ENCODE measurements at places on chromosomes 7 and 10.

DNA sequence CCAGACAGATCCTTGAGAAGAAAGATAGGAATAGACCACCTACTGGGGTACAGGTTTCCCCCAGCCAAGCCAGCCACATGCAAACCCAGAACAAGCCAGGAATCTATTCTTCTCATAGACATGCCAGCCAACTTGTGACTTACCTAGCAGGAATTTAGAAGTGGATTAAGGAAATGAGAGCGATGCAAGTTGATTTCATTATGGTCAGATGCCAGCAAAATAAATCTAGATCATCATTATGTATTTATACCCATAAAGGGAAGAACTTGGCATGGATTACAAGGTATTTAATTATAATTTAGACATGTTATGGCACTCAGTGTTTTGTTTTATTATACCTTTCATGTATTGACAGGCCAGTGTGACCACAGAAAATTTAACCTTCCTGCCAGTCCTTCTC is 32.8 kb downstream of the SLC35G1 start:
- no peak for DNase-seq

DNA sequence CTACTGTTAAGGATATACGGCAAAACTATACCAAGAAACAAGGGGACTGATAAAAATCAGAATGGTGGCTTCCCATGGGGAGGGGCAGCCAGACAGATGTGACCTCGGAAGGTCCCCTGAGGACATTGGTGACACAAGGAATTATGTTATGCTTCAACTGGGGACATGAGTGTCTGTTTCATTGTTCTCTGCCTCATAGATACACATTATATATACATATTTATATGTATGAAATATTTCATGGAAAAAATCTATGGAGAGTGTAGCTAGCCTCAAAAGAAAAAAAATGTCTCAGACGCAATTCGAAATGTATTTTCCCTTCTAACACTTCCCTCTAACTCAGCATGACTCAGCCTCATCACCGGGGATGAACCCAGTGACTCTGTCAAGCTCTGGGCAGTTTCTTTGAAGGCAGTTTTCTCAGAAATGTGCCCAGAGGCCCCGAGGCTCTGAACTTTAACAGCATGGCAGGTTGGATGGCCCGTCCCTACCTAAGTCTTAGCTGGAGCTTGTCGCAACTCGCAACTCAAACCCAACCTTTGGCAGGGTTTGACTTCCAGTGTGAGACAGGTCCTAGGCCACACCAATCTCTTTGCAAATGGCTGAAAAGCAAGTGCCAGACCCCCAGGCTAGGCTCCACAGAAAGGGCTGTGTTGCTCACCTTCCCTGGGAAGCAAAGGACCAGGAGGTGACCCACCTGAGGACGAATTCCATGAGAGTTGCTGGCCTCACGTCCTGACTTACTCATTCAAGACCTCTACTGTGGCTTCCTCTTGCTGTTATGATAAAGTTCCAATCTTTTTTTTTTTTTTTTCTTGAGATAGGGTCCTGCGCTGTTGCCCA is 86.9 kb downstream of the CARD11 start:
- DNase-seq = no peak

DNA sequence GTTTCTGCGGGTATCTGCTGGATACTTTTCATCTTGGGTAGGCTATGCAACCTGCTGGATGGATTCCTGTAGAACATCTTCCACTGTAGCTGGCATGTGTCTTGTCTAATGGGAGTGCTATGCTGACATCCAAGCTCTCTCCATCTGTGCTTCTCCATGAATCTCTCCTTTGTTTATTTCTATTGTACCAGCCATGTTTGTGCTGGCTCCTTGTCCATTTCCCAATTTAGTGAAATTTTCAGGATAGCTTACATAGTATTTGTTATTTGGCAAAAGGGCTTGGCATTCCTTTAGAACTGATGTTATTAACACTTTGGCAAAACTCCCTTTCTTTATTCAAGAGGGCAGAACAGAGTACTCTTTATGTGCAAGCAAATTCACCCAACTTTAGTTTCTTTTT is 198.0 kb downstream of the CSTF2T start:
- no peak for DNase-seq

- no peak for DNase-seq
These were observed 25.0 kb downstream of the VTI1A start for GRCh38 chr10:112471878-112472487.

DNA sequence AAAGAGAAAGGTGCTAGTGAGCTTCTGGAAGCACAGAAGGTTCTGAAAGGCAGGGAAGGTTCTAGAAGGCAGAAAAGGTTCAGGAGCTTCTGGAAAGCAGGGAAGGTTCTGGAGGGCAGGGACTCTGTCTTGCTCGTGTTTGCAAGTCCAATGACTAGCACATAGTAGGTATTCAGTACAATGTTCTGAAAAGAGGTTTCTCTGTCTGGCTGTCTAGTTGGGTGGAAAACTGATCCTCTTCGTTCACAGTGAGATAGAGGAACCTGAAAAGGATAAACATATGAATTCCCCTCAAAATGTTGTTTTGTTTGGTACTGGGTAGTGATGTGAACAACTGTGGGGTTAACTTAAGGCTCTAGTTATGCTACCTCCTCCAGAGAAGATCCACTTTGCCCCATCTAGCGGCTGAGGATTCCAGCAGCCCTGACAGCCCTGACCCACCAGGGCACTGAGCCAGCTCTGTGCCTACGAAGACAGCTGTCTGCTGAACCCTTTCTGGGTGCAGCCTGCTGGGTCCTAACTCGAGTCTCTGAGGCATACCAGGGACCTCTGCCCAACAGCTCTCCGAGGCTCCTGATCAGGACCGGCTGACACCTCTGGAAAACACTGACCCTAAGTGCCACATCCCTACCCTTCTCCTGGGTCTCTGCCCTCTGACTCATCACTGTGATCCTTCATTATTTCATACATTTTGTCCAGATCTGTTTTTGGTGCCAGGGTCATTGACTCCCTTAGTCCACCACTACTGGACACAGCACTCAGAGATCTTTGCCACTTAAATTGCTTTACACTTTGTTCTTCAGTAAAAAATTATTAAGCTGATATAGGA is 15.4 kb downstream of the PTPRN2 start:
- DNase-seq = no peak
